Anterior cingulate cortex (tissue), 58 donors: ENCODE measurements at places on chromosomes 1 and 21.

DNA sequence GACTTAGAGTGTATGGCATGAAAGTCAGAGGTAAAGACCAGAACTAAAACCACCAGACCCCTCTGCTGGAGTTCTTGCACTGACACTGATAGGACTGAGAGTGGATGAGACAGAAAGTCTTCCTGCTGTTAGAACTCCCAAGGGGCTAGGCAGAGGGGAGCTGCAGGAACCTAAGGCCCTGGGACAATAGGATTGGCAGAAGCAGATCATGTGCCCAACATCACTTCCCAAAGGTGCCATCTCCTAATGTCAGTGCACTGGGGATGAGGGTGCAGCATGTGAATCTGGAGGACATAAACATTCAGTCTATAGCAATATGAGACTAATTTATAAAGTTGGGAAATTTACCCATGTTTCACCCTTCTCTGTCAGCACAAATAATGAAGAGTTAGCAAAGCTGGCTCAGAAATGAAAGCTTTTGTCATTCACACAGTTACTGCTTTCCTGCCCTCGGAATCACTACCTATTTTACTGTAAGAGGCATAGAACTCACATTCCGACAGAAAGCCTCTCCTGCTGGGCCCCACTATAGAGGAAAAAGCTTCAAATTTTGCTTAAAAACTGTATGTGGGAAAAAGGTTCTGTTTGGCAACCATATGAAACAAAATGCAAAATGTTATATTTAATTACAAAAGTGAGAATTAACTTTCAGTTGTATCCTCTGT lies 49.9 kb upstream of the SSX2IP start:
- DNase-seq, result no peak

DNA sequence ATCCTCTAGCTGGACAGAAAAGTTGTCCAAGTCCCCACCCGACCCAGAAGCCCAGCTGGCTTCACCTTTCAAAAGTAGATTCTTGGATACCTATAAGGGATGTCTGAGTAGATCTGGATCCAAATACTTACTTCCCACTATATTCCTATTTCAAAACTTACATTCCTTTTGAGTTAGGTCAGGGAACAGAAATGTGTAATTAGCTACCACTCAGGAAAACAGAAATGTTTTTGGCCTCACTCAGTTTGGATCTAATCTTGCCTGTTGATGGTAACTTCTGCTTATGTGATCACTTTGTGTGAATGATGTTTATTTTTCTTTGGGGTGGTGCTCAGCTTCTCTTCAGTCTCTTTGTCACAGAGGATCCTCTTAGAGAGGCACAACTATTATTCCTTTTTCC lies 814.4 kb upstream of the RGS18 start:
- no peak for DNase-seq

DNA sequence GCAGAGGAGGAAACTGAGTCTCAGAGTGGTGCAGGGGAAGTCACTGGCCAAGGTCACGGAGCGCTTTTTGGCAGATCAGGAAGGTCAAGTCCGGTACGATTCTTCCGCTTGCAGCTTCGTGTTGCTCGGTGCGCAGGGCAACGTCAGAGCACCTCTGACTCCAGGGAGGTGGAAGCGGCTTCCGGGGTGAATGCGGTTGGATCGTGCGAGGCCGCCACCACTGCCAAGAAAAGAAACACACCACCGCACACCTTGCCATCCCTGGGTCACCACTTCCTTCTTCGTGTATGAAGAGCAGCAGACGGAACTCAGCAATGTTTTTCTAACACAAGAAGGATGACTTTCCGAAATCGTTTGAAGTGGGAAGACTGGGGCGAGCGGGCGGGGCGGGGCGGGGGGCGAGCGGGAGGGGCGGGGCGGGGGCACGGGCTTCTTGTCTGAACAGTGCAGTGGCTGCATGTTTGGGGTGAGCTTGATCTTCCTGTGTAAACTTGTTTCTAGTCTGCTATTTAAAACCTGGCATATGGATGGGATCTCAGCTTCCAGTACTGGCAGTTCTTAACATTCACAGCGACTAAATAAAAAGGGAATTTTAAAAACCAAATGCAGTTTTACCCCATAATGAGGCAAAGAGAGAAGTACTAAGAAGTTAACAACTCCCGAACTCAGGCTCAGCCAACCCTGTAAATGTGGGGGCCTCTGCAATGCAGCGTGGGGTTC lies 300.0 kb downstream of the RRAGC start:
- DNase-seq, result no peak

- DNase-seq, result no peak
Observed at GRCh38 chr1:179953974-179954492, 577 bp upstream of the CEP350 start.

DNA sequence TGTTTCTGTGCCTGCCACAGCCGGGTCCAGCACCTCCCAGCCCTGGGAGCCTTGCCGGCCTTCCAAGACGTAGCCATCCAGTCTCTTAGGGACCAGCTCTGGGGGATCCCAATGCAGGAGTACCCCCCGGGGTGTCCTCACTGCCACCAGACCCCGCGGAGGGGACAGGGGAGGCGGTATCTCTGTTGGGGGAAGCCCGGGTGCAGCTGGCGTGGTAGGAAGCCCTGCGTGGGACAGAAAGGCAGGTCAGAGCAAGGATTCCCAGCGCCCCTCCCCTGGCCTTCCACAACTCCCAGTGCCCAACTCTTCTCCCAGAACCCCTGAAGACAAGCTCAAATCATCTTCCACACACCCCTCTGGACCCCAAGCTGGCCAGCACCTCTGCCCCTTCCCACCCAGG lies 4.9 kb upstream of the TAGLN2 start:
- DNase-seq, result no peak

DNA sequence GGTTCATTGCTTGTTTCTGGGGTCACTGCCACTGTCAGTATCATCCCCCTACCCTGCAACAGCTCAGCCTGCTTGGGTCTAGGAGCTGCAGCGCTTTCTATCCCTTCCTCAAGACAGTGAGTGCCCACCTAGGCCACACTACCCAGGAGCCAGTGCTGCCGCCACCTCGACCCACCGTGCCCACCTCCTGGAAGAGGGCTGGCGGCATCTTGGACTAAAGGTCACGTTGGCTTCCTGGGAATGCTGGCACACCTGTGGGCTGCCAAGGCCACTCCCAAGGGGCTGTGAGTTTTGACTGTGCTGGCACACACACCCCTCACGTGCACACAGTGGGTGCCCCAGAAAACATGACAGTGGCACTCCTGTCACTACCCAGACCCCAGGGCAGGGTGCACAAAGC lies 22.1 kb downstream of the CRYAA start:
- no peak for DNase-seq

DNA sequence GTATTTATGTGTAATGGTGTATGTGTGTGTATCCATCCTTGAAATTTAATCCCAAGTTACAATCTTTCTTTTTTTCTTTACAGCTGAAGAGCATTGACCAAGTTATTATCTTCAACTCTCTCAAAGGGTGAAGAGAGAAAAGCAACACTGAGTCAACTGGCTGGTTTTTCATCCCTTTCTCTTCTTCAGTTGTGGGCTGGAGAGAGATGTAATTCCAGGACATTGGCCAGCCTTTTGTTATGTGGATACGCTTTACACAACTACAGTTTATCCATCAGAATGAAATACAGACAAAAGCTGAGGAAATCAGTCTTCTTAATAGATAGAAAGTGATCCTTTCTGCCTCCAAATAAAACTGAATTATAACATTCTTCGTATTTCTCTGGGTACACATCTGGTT lies 357.0 kb upstream of the NCAM2 start:
- DNase-seq, result no peak

GRCh38 chr1:16913181-16913832 lies 8.4 kb upstream of the CROCC start:
- no peak for DNase-seq

DNA sequence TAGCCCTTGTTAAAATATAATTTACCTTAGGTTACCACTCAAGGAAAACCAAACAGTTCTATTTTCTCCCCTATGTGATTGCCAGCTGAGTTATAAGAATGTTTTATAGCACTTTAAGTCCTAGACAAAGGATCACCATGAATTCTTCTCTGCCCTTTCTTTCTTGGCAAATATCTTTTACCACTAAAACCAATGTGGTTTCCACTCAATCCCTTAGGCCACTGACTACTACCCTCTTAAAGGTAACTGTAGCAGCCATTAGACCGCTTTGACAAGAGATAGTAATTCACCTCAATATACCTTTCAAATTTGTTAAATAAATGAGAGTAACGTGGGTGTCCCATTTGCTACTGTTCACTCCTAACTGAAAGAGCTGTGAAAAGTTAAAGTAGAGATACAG lies 307.9 kb upstream of the PRMT6 start:
- DNase-seq, result no peak

DNA sequence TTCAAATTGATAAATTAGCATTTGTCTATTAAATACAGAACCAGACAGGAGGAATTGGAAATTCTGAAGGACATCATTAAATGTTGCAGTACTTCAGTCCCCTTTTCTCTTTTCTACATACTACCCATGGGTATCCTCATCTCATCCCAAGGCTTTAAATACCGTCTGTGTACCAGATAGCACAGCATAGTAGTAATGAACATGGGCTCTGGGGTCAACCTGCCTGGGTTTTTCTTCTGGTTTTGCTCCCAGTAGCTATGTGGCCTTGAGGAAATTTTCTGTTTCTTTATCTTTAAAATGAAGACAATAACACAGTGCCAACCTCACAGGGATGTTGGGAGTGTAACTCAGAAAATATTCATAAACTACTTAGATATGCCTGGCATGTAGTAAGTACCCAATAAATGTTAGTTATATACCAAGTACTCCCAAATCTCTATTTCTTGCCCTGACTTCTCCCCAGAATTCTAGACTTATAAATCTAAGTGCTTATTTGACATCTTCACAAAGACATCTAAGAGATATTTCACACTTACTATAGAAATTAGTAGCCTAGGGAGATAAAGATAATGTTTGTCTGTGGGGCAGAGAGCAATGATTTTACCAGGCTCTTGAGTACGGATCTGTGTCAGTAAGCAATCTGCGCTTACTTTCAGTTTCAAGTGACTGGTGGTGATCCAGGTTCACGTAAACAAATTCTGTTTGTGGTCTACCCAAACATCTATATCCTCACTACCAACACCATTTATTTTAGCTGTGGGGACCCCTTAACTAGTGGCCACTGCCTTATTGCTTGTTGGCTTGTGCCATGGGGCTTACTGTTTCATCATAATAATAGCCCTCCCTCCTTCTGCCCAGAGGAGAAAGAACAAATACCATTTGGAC lies 37.3 kb downstream of the VANGL2 start:
- no peak for DNase-seq

DNA sequence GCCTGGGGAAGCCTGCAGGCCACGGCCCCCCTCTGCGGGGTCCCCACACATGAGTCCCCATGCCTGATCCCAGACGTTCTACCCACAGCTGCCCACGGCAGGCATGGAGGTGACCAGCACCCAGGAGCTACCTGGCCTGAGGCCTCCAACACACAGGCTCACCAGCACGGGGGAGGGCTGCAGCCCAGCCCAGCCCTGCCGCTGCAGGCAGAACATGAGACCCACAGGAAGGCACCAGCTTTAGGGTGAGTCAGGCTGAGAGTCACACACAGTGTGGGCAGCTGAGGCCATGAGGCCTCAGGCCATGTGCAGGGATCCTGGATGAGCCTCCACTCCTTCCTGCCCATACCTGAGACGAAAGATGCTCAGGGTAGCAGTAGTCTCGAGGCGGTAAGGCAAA lies 121.1 kb downstream of the PSMG1 start:
- no peak for DNase-seq

DNA sequence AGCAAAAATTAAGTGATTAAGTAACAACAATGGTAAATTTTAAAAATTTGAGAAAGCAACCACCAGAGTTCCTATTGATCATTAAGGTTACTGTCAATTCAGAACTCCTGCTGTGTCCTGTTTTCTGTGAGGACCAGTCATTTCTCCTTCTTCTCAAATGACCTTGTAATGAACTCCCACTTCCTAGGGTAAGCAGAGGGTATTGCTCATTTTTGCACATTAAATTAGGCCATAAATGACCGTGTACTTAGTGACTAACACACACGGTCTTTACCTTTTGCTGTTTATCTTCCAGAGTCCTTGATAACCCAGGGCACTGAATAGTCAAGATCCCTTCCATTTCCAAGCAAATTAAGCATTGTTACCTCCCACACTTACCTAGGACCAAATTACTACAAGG lies 227.5 kb upstream of the LYPLAL1 start:
- no peak for DNase-seq

GRCh38 chr1:159851407-159851806 lies 11.1 kb downstream of the VSIG8 start:
- no peak for DNase-seq

GRCh38 chr1:179262183-179262582 lies 31.4 kb upstream of the SOAT1 start:
- DNase-seq, result no peak

DNA sequence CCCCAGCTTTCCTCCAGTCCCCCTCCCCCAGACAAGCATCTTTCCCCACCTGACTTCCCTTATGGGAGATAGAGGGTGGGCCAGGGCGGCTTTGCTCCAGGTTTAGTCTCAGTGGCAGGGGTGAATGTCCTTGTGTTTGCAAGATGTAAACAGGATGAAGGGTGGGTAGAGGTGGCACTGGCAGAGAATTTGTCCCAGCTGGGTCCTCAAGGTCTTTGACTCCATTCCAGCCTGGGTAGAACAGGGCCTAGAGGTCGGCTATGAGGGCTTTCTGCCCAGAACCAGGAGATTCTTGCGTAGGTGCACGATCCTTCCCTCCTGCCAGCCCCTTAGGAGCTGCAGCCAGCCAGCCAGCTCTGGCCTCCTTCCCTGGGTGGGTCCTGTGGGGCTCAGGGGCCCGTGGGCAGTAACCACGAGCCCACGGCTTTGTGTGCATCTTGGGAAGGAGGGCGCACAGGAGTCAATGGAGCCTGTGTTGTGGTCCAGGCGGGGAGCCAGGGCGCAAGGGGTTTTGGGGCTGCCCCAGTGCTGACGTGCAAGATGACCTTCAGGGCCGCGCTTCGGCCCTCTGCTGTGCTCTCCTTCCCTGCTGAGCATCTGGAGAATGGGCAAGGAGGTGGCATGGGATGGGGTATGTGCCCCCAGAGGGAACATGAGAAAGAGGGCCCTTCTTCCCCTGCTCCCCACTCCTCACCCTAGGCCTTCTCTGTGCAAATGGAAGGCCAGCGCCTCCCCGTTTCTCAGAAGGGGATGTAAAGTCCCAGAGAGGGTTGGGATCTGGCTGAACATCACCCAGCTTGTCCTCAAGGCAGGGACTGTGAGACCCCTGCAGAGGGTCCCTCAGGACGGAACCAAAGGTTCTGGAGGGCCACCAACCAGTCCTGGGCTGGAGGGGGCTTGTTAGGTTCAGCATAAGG lies 15.7 kb downstream of the POU3F1 start:
- no peak for DNase-seq

- no peak for DNase-seq
Observed at GRCh38 chr1:3459051-3459908, 4.8 kb downstream of the ARHGEF16 start.

- DNase-seq, result no peak
Observed at GRCh38 chr1:99650030-99650429, 4.1 kb downstream of the PALMD start.

DNA sequence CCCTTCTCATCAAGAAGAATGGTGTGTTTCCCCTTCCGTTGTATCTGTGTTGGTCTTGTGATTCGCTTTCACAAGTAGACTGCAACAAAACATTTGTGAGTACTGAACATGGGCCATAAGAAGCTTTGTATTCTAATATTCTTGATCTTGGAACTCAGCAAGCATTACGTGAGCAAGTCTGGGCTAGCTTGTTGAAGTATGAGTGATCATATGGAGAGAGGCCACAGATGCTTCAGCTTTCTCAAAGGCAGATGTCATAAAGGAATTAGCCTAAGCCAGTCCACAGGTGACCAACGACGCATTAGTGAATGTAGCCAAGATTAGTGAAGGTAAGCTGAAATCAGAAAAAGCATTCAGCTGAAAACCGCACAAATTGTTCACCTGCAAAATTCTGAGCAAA lies 609.6 kb upstream of the NEGR1 start:
- DNase-seq, result no peak
